Peyer's patch (tissue), 4 donors: ENCODE measurements at places on chromosomes 4 and X.

DNA sequence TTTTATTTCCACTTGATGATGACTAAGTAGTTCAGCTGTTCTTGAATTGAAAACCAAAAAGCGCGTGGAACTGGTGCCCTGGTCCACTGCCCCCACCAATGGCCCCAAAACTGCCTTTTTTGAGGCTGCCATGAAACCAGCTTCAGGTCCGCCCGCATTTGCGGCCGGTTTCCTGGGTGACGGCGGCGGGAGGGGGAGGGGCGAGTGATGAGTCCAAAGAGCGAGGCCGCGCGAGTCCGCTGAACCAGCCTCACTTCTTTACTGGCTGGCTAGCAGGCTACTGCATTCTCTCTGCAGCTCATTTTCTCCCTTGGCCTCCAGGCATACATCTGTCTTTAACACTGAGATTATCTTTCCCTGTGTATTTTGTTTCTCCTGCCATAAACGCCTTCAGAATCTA lies 72.9 kb upstream of the FABP2 start:
- DNase-seq = no peak

GRCh38 chr4:168632301-168632725 lies 135.5 kb downstream of the PALLD start:
- DNase-seq = no peak

- DNase-seq = no peak
These were observed 235.7 kb downstream of the NKX6-1 start for GRCh38 chr4:84263415-84263814.

DNA sequence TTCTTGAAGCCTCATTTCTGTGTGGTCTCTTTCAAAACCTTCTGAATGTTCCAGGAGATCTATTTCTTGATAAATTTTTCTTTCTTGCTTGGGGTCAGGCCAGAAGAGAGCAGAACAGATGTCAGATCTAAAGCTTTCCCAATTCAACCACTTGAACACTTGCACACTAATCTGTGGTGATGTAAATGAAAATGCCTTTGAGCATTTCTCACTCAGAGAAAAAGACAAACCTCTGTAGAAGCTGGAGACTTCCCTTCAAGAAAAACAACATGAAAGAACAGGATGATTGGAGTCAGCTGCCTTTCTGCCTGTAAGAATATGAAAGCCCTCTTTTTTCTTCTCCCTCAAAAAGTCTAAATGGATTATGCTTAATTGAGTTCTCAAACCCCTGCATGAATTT lies 11.2 kb downstream of the IGFBP7 start:
- DNase-seq = no peak
